M059J (cell line): ENCODE measurements at places on chromosomes 2 and 18. TPM values are rescaled to one million over a fixed set of nuclear protein-coding genes. Genes with fewer than 3 reads are reported as not detected.

Gene DLX2
- total RNA-seq: 1.9 and 4.2 TPM in 2 replicates

Gene TGFA
- 8.1 and 9.3 TPM in 2 replicates for total RNA-seq

Gene RNF125
- 0.07 TPM in 1 of 2 replicates, not detected in the other for total RNA-seq

Gene FOXD4L1
- 0.07 TPM in 1 of 2 replicates, not detected in the other for total RNA-seq

Gene GPAT2
- not detected in 2 replicates for total RNA-seq

Gene TMEM37
- not detected in 2 replicates for total RNA-seq

Gene TWIST2
- total RNA-seq: 21.0 and 24.7 TPM in 2 replicates

Gene SERPINB2
- 24.2 and 26.6 TPM in 2 replicates for total RNA-seq

Gene CROCC2
- not detected in 2 replicates for total RNA-seq

Gene ALK
- total RNA-seq: 0.37 TPM in 1 of 2 replicates, not detected in the other

Gene FSHR
- total RNA-seq: not detected in 2 replicates

Gene STEAP3
- 9.8 and 13.9 TPM in 2 replicates for total RNA-seq

Gene KCNE4
- 11.4 and 14.5 TPM in 2 replicates for total RNA-seq

Gene HOXD13
- 2.1 and 3.6 TPM in 2 replicates for total RNA-seq

Gene AGXT
- total RNA-seq: not detected in 2 replicates

Gene GCC2
- 7.6 and 9.1 TPM in 2 replicates for total RNA-seq

Gene CHRND
- not detected in 2 replicates for total RNA-seq

Gene SLC38A11
- 0.44 and 0.62 TPM in 2 replicates for total RNA-seq

Gene APOB
- total RNA-seq: not detected in 2 replicates

Gene MRO
- total RNA-seq: not detected in 2 replicates

Gene DNAH6
- total RNA-seq: 0.02 TPM in 1 of 2 replicates, not detected in the other

Gene IL1RN
- 0.05 TPM in 1 of 2 replicates, not detected in the other for total RNA-seq

Gene NT5C1B
- not detected in 2 replicates for total RNA-seq

Gene FAM237A
- total RNA-seq: not detected in 2 replicates

Gene IHH
- total RNA-seq: not detected in 2 replicates

Gene ELOA2
- not detected in 2 replicates for total RNA-seq

Gene KCNK3
- 2.4 and 2.8 TPM in 2 replicates for total RNA-seq

Gene FTCDNL1
- total RNA-seq: 0.25 and 0.99 TPM in 2 replicates

Gene FRZB
- total RNA-seq: 0.10 and 0.71 TPM in 2 replicates

Gene LBH
- total RNA-seq: 31.8 and 38.9 TPM in 2 replicates

Gene PLCL1
- 0.02 TPM in 1 of 2 replicates, not detected in the other for total RNA-seq

Gene VWA3B
- total RNA-seq: not detected in 2 replicates

Gene WDR12
- total RNA-seq: 18.9 and 33.0 TPM in 2 replicates

Gene SFXN5
- total RNA-seq: 7.9 and 17.3 TPM in 2 replicates

Gene SERPINB4
- 0.05 TPM in 1 of 2 replicates, not detected in the other for total RNA-seq

Gene RNU2-63P
- total RNA-seq: not detected in 2 replicates

Gene ATG9A
- total RNA-seq: 61.5 and 73.3 TPM in 2 replicates

Gene RUFY4
- not detected in 2 replicates for total RNA-seq

Gene MAP4K4
- total RNA-seq: 21.5 and 37.6 TPM in 2 replicates

Gene ZNF397
- total RNA-seq: 3.0 and 6.7 TPM in 2 replicates

Gene MOGAT1
- not detected in 2 replicates for total RNA-seq

Gene COL4A4
- total RNA-seq: 0.22 and 0.89 TPM in 2 replicates

Gene IL1F10
- not detected in 2 replicates for total RNA-seq

Gene TSPYL6
- total RNA-seq: not detected in 2 replicates

Gene RTP5
- total RNA-seq: not detected in 2 replicates
